ENCODE measurements at places on chromosomes 6 and 20.

GRCh38 chr6:27668442-27669294 lies 195.8 kb upstream of the ZNF184 start:
- DNase-seq: peak; percentile 50

- DNase-seq: no peak
Measured at GRCh38 chr6:155400654-155400965, 55.0 kb downstream of the NOX3 start.

GRCh38 chr6:44624226-44624625 lies 236.7 kb downstream of the CDC5L start:
- DNase-seq: no peak

DNA sequence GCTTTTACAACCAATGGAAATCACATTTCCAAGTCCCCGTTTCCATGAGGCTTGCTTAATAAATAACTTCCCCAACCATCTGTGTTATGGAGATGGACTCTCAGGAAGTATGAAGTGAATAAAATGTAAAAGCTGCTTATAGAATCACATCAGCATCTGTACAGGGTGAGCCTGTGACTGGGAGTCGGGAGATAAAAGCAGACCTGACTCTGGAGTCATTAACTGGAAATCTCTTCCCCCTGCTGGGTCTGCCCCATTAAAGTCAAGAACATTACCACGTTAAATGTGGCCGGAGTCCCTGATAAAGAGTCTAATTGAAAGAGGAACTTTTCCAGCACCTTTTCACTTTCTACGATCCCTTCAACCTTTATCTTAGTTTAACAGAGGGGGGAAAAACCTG lies 368.5 kb downstream of the DOK5 start:
- DNase-seq: no peak

- DNase-seq: peak; percentile 6
Measured at GRCh38 chr20:64188682-64189529, 24.7 kb downstream of the MYT1 start.

- DNase-seq: peak; percentile 76
Measured at GRCh38 chr6:83086751-83087150, 19.3 kb downstream of the DOP1A start.

DNA sequence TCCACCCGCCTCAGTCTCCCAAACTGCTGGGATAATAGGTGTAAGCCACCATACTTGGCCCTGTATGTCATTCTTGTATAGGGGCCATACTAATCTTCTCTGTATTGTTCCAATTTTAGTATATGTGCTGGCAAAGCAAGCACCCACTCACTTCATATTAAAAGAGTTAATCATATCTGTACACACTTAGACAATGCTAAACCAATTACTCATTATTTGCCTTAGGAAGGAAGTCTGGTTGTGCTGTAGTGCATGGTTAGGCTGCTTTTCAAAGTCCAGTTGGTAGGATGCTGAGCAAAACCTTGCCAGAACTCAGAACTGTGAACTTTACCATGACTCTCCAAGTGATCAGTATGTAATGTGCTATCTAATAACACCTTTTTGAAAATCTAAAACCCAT lies 88.6 kb downstream of the LIN28B start:
- DNase-seq: no peak

DNA sequence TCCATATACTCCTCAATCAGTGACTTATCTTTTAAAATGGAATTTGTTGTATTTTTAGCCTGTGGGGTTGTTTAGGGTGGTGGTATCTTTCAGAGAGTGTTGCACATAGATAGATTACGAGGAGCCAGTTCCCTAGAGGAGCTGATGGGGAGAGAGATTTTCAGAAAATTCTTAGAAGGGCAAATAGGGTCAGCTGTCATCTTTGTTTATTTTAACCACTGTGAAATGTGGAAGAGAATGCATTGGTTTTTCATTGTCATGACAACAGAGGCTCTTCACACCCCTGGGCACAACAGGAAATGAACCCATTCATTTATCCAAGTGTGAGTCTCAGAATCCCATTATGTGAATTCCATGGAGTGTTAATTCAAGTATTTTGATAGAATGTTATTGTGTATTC lies 188.4 kb downstream of the JARID2 start:
- DNase-seq: no peak

DNA sequence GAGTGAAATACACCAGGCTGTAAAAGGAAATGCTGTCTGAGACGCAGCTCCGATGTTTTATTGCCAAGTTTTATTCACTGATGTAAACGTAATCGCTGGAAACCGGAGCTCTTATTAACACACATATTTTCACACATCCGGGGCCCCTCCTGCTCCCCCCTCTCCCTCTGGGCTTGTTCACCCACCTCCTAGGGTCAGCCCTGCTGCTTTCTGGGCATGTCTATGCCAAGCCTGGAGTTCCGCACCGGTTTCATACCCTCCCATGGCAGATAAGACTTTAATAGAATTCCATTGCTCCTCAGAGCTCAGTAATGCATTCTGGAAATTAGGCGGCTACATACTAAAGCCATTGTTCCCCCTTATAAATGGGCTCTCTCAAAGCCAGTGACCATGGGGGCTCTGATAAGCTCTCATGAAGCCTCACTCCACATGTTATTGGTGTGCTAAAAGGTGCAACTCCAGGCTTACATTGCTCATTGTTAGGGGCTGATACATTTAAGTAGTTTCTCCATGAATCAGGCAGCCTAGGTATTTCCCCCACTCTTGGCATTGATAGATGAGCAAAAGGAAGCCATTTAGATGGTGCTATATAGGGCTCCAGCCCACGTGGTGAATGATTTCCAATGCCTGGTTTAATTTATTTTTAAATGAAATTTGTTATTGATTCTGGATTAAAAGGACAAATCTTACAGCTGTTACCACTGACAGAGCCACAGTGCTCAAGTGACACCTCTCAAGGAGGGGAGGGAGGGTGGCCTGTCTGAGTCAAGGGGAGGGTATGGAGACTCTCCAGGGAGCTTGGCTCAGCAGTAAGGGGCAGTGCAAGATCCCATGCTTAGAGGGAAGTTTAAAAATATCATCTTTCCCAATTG lies 4.5 kb upstream of the VSTM2L start:
- DNase-seq: no peak

DNA sequence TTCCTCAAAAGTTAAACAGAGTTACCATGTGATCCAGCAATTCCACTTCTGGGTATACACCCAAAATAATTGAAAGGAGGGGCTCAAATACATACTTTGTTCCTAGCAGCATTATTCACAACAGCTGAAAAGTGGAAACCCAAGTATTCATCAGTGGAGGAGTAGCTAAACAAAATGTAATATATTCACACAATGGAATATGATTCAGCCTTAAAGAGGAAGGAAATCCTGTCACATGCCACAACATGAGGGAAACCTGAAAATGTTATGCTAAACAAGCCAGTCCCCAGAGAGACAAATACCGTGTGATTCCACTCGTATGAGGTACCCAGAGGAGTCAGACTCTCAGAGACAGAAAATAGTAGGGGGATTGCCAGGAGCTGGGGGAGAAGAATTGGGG lies 44.5 kb downstream of the PXDC1 start:
- DNase-seq: peak; percentile 55

- DNase-seq: no peak
Measured at GRCh38 chr6:137893726-137894125, 26.7 kb downstream of the TNFAIP3 start.

GRCh38 chr6:114690625-114691024 lies 347.8 kb upstream of the HS3ST5 start:
- DNase-seq: no peak

GRCh38 chr6:90004511-90004910 lies 110.2 kb downstream of the GJA10 start:
- DNase-seq: no peak

DNA sequence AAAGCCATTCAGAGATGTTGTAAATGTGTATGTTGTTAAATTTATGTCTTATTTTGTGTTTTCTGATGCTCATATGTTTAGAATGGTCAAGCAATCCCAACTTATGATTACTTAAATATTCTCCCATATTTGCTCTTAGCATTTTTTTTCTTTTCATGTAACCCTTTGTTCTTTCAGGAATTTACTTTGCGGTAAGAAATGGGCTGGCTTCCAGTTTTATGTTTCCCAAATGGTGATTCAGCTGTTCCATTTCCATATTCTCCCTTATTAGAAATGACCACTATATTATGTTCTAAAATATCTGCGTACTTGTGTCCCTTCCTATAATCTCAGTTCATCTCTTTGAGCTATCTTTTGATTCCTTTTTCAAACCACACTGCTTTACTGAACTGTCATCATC lies 113.7 kb downstream of the CDH26 start:
- DNase-seq: no peak

DNA sequence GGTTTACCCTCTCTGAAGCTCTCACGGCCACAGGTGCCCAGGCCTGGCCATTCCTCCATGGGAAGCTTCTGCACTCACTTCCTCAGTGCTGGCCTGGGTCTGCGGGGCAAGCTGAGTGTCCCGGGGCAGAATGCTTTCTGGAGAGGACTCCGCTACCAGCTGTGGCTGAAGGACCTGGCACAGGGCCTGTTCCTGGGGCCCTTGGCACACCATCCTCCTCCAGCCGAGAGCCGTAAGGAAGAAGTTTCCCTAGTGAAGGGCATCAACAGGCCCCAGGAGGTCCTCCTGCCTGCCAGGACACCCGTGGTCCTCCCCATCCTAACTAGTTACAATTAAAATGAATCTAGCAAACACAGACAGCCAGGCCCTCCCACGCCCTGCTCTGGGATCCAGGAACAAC lies 14.0 kb upstream of the KCNK15 start:
- no peak for DNase-seq

DNA sequence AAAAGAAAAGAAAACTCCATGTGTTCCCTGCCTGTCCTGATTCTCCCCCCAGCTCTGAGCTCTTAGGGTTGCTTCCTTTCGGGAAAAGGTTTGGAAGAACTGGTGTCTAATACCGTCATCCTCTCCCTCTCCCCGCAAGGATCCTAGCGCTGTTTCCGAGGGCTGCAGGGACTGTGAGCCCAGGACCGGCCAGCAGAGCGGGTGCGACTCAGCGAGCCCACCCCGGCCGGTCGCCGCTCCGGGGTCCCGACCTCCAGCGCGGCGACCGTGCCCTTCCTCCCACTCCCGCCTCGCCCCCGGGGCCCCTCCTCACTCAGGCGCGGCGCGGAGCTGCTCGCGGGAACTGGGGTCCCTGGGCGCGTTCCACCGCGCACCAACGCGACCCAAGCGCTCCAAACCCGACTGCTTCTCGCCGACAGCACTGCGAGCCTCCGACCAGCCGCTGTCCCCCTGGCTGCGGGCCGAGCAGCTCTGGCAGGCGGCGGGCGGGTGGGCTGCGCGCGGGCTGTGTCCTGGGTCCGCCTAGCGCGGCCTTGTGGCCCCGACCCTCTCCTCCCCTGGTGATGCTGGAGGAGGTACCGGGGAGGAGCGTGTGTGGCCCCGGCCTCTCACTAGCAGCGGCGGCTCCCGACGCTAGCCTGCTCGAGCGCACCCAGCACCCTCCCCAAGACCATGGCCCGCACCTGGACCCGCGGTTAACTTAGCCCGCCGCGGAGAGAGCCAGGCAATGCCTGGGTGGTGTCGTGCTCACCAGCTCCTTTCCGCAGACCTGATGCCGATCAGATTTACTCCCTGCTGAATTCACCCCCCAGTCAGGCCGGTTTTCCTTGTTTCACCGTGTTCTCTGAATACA lies at the start of gene PLA2G7:
Gene PLA2G7, minus strand, starts transcription at position 509 of the 853 bp plus-strand sequence. CDS start 12,484 bp downstream, outside the sequence.
- DNase-seq: peak; percentile 82

DNA sequence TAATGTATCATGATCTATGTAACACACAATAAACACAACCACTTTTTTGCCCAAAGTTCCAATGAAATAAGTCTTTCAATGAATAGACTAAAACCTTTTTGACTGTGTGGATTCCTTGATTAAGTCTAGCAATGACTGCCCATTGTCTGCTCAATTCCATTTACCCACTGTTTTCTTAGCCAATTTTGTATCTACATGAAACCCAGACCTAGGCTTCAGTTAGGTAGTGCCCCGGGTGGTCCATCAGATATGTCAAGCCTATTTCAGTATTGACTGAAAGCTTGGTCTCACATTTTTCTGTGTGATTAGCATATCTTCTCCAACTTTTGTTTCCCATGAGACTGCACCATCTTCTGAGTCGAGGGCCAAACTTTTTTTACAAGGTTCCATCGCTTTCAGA lies 615.0 kb downstream of the C6orf118 start:
- DNase-seq: no peak

DNA sequence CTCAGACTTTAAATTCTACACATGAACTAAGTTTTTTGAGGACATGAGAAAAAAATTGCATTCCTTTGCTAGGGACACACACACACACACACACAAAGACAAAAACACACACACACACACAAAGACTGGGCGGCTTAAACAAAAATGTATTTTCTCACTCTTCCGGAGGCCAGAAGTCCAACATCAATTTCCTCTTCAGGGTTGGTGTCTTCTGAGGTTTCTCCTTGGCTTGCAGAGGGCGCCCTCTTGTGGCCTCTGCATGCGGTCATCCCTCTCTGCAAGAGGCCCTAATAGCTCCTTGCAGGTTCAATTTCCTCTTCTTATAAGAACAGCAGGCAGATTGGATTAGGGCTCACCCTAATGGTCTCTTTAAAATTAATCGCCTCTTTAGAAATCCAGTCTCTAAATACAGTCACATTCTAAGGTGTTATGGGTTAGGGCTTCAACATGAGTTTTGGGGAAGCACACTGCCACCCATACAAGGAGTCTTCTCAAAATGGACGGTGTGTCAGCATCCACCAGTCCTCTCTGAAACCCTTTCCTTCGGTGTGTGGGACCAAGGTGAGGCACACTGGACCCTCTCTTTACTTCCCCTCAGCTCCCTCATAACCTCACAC lies 61.4 kb downstream of the GPR6 start:
- DNase-seq: peak; percentile 92

GRCh38 chr6:20198775-20199174 lies 13.5 kb downstream of the MBOAT1 start:
- no peak for DNase-seq

DNA sequence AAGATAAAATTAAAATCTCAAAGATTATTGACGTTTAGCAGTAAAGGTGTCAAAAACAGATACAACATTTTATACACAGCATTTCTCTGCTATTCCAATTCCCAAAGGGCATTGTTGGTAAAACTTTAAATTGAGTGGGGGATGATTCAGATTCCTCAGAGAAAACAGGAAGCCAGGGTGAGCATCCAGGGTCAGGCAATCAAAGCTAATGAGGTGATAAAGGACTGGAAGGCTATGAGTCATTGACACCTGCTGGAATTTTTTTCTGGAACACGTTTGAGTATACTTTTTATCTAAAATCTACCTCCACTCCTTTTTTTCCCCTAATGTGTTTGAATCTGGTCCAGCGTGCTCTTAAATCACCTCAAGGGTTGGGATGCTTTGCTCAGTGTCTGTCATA lies 52.2 kb downstream of the FKBP1C start:
- DNase-seq: no peak

DNA sequence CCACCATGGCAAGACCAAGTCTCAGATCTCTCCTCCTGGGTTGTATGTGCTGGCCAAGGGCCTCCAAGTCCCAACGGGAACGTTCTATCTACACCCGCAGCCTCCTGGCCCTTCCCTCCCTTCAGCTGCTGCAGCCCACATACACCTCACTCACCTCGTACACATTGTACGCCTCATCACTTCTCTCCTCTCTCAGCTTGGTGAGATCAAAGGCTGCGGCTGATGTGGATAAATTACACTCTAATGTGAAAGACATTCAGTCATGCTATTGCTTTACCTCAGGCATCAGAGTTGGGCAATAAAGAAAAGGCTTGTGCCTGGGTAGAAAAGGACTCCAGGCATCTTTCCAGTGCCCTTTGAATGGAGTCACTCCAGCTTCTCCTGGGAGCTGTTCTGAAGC lies 135.3 kb upstream of the FOXQ1 start:
- DNase-seq: no peak

Data from suppressor macrophage treated with lipopolysaccharide for 4 hours (primary cell).